ENCODE measurements at places on chromosomes 2 and 18.

GRCh38 chr18:34880882-34881834, 160.1 kb upstream of the MAPRE2 start:
- no peak for DNase-seq

DNA sequence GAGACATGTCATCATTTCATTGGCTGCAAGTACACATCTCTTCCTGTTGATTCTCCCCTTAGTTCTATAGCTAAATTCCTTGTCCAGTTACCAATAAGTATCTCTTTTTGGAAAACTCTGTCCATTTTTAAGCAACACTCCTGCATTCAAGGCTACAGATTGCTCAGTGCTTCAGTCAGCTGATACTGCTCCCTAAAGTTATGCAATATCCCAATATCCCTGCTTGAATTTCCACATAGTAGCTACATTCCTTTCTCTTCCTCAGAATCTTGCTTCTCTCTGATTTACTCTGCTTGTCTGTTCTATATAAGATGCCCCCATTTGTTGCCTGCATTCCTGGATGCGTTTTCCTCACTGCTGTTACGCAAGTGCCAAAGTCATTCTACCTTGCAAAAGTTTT, 109.8 kb downstream of the PARD3B start:
- DNase-seq, result no peak

DNA sequence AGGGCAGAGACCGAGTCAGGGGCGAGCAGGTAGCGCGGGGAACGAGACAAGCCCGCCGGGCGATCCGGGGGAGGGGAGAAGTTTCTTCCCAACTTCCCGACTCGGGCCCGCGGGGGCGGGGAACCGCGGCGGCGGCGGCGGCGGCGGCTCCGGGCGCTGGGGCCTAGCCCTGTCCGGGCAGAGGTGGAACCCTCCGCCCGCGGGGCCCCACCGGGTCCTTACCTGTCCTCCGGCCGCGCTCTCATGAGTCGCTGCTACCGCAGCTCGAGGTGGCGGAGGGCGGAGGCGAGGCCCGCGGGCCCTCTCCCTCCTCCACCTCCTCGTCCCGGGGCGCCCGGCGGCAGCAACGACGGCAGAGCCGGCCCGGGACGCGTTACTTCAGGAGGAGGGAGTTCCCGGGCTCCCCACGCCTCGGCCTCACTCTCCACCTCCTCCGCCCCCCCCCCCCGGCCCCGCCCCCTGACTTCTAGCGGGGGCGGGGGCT, at the start of gene YES1:
YES1 (minus strand) TSS at position 351 of the 484 bp plus-strand sequence. CDS start 55,415 bp downstream, outside the sequence.
- DNase-seq, result peak; percentile 59

GRCh38 chr2:211611061-211611518, 927.5 kb downstream of the ERBB4 start:
- no peak for DNase-seq

- no peak for DNase-seq
Observed at GRCh38 chr2:79950526-79950925, 354.0 kb downstream of the LRRTM1 start.

- no peak for DNase-seq
Observed at GRCh38 chr18:6273423-6273822, 141.3 kb downstream of the L3MBTL4 start.

GRCh38 chr2:127371037-127371436, 16.7 kb downstream of the MAP3K2 start:
- no peak for DNase-seq

DNA sequence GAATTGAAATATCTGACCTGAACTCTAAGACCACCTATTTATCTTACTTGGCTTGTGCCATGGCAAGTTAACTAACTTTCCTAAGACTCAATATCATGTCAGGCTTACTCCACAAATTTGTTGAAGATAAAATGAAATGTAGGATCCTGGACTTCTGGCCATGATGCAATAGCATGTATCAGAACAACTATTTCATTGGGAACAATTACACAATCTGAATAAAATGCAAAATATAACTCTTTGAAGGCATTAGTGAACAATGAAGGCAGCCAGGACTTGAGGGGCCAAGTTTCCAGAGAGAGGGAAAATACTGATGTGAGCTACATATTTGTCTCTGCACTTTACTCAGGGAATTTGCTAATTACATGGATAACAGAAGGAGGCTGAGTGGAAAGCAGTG, 476.5 kb upstream of the ACVR2A start:
- DNase-seq, result no peak

DNA sequence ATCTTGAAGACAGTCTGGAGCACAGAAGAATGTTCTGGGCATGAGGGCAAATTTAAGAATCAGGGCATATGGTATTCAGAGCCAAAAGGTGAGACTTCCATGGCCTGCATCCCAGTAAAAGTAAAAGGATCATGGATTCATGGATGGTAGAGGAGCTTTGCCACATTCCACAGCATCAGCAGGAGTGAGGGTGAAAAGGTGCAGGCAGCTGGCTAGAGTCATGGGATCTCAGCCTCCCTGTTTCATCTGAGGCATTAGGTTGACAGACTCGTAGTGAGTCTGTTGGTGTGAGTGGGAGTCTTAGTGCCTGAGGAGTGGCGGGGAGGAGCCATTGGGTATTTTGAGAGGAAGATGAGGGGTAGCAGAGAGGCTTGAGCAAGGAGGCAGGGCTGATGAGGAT, 301.6 kb downstream of the CYP26B1 start:
- DNase-seq, result no peak

DNA sequence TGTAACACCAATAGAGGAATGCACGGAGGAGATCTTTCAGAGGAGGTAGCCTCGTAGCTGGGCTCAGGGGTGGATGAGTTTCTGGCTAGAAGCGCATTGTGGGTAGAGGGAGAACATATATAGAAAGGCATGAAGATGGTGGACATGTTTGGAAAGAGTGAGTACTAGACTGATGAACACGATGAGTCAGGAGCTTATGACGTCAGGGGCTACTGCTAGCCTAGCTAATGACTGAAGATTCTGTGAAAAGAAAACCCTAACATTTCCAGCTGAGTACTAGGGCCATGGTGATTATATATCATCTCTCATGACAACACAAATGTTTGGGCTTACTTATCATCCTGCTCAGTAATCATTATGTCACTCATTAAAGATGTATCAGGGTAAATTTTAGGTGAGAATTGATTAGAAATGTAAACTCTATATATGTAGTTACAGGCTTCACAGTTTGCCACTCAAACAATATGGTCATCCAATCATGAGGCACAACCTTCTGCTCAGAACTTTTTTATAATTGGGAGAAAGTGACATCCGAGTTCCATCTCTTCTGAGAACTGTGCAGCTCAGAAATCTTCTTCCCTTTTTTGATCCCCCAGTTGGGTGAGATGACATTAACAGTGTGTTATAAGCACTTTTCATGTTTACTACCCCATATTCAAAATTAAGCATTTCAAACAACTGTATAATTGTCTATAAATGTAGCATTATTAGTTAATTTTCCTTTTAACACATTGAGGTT, 22.2 kb upstream of the IL1RN start:
- no peak for DNase-seq

- DNase-seq, result no peak
Observed at GRCh38 chr2:39567507-39567906, 98.2 kb upstream of the TMEM178A start.

DNA sequence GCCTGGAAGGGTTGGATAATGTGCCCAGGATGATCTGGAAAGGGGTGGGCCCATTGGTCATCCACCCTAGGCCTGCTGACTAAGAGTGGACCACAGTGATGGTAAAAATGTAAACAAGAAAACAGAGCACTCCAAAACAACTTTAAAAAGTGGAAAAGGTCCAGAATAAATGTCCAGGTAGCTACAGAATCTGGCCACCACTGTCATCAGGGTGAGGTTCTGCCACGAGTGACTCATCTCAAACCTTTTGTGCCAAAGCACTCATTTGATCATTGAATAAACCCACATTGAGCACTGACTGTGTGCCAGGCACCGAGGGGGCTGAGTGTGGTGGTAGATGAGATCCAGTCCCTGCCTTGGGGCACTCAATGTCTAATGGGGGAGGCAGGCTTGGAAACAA, 64.9 kb downstream of the EMX1 start:
- DNase-seq, result no peak

DNA sequence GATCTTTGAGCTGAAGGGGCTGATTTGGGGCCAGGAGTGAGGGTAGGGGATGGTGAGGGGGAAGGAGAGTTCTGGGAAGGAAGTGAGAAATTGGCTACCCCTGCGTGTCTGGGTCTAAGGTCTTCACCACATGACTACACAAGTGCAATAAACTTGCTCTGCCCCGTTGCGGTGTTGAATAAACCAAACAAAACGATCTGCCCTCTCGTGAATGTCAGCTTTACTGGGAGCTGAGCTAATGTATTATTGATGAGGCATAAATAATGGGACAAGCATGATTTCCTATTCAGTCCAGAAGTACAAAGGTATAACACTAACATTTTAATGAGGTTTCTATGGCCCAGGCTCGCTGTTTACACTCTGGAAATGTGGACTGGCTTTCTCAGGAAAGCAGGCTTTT, 8.0 kb upstream of the CFAP221 start:
- DNase-seq, result no peak

DNA sequence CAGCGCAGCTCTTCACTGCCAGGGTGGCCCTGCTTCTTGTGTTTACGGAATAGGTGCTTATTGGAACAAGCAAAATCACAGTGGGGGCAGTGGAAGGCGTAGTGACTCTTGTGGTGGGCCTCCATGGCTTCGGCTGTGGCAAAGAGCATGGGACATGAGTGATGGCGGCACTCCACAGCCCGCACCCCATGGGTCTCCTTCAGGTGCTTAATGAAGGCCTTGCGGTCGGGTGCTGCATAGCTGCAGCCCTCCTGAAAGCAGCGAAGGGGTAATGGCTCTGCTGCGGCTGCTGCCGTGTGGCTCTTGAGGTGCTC, 10.7 kb downstream of the ZNF142 start:
- DNase-seq, result no peak

DNA sequence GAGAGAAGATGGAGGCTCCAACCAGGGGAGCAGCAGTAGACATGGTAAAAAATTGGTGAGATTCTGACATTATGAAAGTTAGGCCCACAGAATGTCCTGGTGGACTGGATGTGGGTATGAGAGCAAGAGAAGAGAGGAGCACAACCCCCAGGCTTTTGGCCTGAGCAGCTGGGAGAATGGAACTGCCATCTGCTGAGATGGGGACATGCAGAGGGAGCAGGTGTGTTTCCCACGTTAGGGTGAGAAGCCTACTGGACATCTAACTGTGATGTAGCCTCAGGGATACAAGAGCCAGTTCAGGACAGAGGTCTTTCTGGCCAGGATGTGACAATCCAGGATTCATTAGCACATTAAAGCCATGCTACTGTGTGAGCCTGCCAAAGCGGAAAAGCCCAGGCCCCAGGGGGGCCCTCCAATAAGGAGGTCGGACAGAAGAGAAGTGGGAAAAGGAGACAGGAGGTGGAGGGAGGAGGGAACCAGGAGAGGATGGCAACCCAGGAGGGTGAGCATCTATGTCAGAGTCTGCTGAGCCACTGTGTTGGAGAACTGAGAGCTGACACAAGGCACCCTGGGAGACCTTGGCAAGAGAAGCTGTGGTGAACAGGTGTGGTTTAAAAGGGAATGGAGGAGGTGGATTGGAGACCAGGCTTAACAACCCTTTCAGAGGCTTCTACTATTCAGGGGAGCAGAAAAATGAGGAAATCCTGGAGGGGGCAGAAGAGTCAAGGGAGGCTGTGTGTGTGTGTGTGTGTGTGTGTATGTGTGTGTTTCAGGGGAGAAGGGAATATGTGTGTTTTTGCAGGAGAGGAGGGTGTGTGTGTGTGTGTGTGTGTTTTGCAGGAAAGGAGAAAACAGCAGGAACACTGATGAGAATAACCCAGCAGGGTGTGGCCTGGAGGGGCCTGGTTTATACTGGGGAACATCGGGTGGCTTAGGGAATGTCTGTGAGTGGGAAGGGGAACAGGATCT, 10.5 kb downstream of the CYB5A start:
- DNase-seq, result no peak

DNA sequence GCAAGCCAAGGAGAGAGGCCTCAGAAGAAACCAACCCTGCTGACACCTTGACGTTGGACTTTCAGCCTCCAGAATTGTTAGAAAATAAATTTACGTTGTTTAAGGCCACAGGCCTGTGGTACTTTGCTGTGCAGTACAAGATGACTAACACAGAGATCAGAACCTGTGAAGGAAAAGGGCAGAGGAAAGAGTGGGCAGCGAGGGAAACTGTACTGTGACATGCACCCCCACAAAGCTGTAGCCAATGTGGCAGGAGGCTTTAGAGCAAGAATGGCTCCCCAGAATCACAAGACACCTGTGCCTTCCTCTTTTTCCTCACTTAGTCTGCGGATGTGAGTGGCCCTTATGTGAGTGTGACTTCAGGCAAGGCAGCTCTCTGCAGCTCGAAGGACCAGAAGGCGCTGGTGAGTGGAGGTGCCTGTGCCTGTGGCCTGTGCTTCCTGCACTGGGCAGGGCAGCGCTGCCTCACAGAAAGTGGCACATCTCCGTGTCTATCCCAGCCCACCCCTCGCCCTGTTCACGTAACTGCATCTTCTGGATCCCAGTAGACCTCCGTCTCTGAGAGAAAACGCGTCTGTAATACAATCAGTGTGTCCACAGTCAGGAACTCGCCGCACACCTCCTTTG, 89.5 kb downstream of the MRPS9 start:
- no peak for DNase-seq

All from activated CD4-positive, alpha-beta T cell treated with anti-CD3 and anti-CD28 coated beads, Interleukin-2, amount 50 U/mL, for 1 hour (primary cell).